Esophagus squamous epithelium (tissue), 5 donors: ENCODE measurements at places on chromosomes 7 and 10.

DNA sequence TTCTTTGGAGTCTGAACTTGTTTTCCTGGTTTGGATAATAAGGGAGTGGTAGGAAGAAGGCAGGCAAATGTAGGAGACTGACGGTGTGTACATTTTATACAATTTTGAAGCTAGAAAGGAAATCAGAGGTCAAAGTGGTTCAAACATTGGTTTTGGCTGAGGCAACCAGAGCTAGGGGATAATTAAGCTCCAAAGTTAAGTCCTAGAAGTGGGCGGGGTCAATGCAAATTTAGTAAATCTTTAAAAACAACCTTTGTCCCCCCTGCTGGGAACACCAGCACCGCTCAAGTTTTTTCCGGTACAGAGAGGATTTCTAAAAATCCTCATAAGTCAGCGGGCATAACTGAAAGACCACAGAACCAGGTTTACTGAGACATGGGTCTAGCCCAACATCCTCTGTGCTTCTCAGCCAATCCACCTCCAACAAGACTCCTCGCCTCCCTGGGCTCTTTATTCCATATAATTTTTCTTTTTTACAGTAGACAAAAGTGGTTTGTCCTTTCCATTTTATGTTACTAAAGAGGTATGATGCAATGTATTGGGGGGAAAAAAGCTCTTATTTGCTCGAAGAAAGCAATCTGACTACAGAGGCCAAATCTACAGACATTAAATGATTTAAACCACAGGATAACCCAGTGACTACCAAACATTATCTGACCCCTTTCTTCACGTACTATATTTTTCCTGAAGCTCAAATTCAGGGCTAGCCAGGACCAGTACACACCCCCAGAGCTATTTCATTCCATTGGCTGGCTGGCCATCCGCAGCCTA lies 1.6 kb downstream of the GLUD1 start:
- no peak for DNase-seq

DNA sequence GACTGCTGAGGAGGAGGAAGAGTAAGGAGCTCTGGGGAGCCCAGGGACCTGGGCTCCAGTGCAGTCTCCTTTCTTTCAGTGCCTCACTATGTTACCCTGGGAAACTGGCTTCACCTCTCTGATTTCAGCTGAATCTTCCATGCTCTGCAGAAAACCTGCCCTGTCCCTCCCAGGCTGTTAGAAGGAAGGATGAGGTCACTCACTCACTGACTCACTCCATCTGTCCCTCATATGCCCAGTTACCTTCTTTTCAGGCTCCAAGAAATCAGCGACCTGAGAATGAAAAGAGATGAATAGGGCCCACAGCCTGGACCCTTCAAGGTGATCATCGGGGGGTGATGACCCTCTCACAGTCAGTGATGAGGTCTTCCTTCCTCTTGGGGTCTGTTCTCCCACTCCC lies 481 bp downstream of the SFTPA2 start:
- no peak for DNase-seq

DNA sequence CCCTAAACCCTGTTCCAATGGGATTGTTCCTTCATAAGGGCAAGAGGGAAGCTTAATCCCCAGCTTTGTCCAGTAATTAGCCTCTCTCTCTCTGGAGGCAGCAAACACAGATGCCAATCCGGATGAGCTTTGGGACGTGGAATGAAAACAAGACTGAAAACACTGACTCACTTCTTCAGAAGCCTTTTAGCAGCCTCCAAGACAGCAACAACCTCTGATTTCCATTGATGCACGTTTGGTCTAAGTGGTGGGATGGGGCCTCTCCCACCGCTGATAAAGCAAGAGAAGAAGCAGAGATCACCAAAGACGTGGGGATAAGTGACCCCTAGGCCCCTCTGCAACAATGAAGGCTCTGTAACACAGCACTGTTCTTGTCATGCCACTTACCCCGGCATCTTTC lies 5.8 kb upstream of the GFRA1 start:
- DNase-seq: no peak

DNA sequence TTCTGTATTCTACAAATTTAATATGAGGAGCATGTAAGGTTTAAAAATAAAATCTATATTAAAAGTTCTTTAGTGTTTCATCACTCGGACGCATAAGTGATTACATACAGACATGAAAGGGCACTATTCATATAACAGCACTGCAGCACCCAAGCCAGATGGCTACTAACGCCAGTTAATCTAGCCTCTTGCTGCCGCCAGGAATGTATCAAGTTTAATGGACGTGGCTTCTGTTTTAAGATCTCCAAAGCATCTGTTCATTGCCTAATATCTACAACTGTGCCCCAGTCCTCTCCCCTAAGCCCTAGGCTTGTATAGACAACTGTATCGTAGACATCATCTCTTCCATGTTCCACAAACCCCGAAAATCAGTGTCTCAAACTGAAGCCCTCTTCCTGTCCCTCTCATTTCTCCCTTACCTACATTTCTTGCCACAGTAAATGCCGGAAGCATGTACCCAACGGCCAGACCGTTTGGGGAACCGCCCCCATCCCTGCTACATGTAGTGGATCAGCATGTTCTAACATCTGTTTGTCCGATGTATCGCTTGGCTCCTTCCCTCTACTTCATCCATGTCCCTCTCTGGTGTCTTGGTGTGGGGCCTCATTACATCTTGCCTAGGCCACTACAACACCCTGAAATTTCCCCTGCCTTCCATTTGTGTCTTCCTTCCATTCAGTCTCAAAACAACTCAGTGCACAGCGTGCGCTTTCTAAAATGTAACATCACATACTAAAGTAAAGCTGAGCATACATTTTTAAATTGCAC lies 147.5 kb upstream of the RSU1 start:
- no peak for DNase-seq

DNA sequence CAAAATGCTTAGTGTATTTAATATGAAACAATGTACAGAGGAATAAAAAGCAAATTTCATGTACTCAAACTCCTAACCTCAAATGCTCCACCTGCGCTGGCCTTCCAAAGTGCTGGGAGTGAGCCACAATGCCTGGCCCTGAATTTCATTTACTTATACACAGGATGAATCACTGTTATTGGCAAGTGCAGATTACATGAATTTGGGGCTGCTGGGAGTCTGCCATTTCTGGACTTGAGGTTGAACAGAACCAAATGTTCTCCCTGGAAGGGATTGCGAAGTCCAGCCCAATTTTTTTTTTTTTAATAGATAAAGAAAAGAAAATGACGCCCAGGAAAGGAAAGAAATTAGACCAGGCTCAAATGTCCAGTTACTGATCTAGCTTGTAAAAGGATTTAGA lies 6.8 kb upstream of the CSTF2T start:
- no peak for DNase-seq

DNA sequence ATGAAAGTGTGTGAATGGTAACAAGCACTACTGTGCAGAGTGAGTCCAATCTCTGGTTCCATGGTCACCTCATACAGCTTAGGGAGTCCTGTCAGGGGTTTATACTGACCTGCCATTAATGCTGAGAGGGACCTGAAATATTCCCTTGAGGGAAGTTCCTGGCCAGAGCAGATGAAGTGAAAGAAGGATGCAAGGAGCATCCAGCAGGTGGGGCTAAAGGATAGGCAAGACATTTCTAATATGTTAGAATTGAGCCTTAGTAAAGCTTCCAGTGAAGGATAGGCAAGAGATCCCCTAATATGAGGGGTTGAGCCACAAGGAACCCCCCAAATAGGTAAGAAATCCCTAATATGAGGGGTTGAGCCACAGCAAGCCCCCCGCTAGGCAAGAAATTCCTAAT lies 25.5 kb upstream of the FAM221A start:
- DNase-seq: no peak

- no peak for DNase-seq
These were observed 355.1 kb downstream of the AUTS2 start for GRCh38 chr7:69953136-69954067.

- DNase-seq: no peak
These were observed 473 bp upstream of the ZNF32 start for GRCh38 chr10:43649185-43649523.
